Stimulated activated CD8-positive, alpha-beta memory T cell treated with anti-CD3 and anti-CD28 coated beads, Interleukin-4, amount 100 ng/mL, for 1 hour (primary cell): ENCODE measurements at places on chromosomes 12 and 14.

GRCh38 chr12:69000074-69000473, 67.1 kb upstream of the CPM start:
- no peak for DNase-seq

GRCh38 chr12:53532021-53532420, 24.7 kb upstream of the NPFF start:
- DNase-seq, result no peak

- DNase-seq, result no peak
Measured at GRCh38 chr12:30422844-30423243, 272.8 kb downstream of the IPO8 start.

GRCh38 chr12:94133964-94134795, 14.2 kb upstream of the PLXNC1 start:
- no peak for DNase-seq

DNA sequence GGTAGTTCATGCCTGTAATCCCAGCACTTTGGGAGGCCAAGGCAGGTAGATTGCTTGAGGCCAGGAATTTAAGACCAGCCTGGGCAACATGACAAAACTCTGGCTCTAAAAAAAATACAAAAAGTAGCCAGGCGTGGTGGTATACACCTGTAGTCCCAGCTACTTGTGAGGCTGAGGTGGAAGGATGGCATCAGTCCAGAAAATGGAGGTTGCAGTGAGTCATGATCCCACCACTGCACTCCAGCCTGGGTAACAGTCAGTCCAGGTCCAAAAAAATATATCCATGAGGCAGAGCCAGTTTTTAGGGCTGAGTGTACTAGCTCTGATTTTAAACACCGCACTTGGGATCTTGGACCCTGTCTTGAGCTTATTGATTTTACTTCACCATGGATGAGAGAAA, 30.6 kb upstream of the FICD start:
- no peak for DNase-seq

- DNase-seq, result no peak
Measured at GRCh38 chr14:71702786-71703185, 229.4 kb upstream of the RGS6 start.

- no peak for DNase-seq
Measured at GRCh38 chr14:22313172-22313801, 275.7 kb downstream of the DAD1 start.

- no peak for DNase-seq
Measured at GRCh38 chr14:106844608-106845285, 1318.4 kb downstream of the TMEM121 start.
